ENCODE measurements at places on chromosomes 13 and 19. TPM values are rescaled to one million over a fixed set of nuclear protein-coding genes. Genes with fewer than 3 reads are reported as not detected.

GNG7 gene
- 0.84 TPM for total RNA-seq

VSTM2B gene
- total RNA-seq: not detected

RYR1 gene
- not detected for total RNA-seq

DNA sequence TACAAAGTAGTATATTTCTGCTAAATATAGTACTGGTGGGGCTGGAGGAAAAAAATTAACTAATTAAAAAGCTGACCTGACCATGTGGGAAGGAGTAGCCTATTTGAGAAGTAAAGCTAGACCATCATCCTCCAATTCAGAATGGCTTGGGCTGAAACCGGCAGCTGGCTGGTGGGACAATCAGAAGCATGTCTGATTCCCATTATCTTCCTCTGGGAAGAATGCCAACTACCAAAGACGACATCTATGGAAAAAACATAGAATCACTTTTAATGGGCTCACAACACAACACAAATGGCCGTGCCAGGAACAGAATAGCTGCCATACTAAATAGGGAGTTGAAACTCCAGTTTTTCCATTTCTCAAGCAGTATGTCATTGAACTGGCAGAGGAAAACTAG lies 120.4 kb upstream of the FREM2 start:
- DNase-seq: no peak

- DNase-seq: no peak
Observed at GRCh38 chr13:75751350-75751749, 115.2 kb downstream of the LMO7 start.
